Lower lobe of right lung (tissue), 2 donors: ENCODE measurements at places on chromosomes 1 and 21. TPM values are rescaled to one million over a fixed set of nuclear protein-coding genes. Genes with fewer than 3 reads are reported as not detected.

DNA sequence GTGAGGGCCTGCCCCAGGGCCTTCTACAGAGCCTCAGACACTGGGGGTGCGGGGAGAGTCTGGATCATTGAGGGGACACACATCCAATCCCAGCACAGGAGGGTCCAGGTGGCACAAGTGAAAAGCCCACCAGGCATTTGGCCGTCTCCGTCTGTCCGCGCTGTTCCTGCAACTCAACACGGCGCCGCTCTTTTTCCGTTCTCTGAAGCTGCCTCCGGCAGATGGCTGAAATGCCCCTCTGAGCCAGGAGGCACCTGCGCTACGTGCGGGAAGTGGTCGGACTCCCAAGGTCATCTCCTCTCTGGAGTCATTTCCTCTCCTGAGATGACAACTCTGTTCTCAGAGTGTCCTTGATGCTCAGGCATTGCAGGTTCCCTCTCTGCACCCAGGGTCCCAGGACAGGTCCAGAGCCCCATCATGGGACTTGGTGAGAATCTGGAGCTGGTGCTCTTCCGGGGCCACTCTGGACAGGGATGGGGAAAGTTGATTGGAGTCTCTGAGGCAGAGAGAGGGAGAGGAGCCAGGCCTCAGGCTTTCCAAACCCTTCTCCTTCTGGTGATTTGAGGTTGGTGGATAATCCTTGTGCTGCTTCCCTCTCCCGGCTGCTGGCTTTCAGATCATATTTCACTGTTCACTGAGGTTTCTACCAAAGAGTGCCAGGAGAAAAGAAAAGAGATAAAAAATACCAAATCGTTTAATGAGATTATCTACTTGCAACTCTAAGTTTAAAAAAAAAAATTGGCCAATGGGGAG lies 14.0 kb upstream of the MIXL1 start:
- no peak overlapping the region for H3K27ac ChIP-seq
- no peaks in the 10 kb centered on the region for H3K4me1 ChIP-seq
- no peak for DNase-seq
- H3K36me3 ChIP-seq, result no peaks in the 10 kb centered on the region
- no peaks in the 10 kb centered on the region for H3K27me3 ChIP-seq
- H3K4me3 ChIP-seq, result no peak overlapping the region

Gene CCDC28B
- total RNA-seq, result 3.3 TPM

Gene SH2D1B
- 1.9 TPM for total RNA-seq

Gene SFN
- 47.5 TPM for total RNA-seq

DNA sequence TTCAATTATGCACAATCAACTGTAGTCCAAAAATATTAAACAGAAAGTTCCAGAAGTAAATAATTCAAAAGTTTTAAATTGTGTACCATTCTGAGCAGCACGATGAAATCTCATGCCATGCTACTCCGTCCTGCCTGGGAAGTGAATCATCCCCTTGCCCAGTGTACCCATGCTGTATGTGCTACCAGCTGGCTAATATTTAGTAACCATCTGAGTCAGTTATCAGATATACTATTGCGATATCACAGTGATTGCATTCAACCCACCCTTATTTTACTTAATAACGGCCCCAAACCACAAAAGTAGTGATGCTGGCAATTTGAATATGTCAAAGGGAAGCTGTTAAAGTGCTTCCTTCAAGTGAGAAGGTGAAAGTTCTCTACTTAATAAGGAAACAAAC lies 56.2 kb downstream of the EVI5 start:
- DNase-seq, result no peak
- H3K27me3 ChIP-seq, result no peaks in the 10 kb centered on the region
- H3K27ac ChIP-seq, result no peak overlapping the region

DNA sequence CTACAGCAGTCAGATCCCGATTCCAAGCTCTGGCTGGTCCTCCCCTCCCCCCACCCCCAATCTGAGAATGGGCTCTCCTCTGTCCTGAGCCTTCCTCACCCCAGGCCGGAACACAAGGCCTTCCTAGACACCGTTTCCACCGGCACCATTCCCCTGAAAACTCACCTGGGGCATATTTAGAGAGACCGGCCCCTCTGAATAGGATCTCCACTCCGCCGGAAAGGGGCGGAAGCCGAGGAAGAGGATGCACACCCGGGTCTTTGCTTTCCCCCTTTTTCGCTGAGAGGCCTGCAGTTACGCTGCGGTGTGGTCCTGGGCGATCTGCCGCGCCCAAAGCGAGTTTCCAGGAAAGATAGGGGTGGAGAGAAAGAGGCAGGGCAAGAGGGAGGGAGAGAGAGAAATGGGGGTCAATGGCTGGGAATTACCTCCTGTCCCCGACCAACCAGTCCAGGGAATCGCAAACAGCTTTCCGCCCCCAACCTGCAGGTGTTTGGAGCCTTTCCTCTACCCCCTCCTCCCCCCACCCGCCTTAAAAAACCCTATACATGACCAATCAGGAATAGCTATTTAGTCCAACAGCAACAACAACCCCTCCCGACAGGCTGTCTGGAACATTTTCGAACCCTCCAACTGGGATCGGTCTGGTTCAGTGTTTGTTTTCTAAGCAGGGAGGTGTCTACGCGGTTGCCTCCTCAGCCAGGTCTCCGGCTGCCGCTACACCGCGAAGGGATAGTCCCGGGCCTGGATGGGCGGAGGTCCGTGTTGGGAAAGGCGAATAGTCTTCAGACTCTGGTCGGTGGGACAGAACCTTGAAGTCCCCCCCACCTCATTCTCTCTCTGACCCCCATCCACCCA lies 2.8 kb downstream of the TAL1 start:
- peak overlapping the region; percentile 56 for H3K4me3 ChIP-seq
- peak overlapping the region; percentile 87 for H3K27ac ChIP-seq
- DNase-seq, result no peak
- H3K36me3 ChIP-seq, result no peaks in the 10 kb centered on the region

Gene CACNA1S
- total RNA-seq, result 0.06 TPM

GRCh38 chr1:55304229-55304740 lies 89.1 kb upstream of the USP24 start:
- no peaks in the 10 kb centered on the region for H3K4me1 ChIP-seq
- no peaks in the 10 kb centered on the region for H3K27me3 ChIP-seq
- H3K36me3 ChIP-seq, result no peaks in the 10 kb centered on the region
- H3K27ac ChIP-seq, result no peak overlapping the region
- no peak for DNase-seq
- no peak overlapping the region for H3K4me3 ChIP-seq

DNA sequence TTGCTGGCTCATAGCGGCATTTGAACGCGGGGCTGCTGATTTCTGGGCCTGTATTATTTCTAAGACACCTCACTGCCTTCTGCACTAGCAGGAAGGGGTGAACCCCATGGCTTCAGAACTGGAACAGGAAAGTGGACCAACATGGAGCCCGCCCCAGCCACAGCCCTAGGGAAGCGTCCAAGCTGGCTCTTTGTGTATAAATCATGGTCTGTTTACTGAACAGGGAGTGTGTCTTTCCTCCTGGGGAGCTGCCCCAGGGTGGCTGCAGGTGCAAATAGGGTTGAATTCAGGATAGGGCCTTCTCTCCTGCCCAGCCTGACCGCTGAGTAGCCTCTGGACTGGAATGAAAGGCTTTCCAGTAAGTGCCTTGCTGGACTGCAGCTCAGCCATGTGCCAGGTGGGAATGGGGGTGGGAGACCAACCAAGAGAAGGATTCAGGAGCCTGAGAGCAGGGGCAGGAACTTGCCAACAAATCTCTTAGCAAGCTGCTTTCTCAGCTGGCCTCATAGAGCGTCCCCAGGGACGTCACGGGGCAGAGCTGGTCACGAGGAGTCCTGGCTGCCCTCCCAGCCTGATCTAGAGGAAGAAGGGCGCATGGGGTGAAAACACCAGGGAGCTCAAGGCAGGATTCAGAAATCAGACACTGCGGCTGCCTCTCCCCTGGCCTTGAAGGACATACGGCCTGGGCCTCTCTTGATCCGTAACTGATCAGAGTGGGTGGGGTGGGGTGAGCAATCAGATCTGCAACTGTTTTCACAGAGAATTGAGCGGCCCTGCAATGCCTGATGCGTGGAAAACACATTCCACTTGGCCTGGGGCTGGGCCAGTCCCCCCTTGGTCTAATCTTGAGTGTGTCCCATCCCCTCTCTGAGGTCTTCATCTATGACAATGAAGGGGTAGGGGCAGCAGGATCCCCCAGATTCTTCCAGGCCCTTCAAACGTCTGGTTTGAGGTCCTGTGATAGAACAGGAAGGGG lies 56.5 kb upstream of the SELENON start:
- peak; percentile 76 for DNase-seq
- H3K27ac ChIP-seq, result peak overlapping the region; percentile 75
- H3K36me3 ChIP-seq, result no peaks in the 10 kb centered on the region
- H3K4me3 ChIP-seq, result no peak overlapping the region
